Activated CD4-positive, alpha-beta T cell treated with anti-CD3 and anti-CD28 coated beads for 48 hours (primary cell): ENCODE measurements at places on chromosomes 7 and 10.
A peak's percentile ranks its signal among the peaks of the same experiment; 100 is the strongest.

DNA sequence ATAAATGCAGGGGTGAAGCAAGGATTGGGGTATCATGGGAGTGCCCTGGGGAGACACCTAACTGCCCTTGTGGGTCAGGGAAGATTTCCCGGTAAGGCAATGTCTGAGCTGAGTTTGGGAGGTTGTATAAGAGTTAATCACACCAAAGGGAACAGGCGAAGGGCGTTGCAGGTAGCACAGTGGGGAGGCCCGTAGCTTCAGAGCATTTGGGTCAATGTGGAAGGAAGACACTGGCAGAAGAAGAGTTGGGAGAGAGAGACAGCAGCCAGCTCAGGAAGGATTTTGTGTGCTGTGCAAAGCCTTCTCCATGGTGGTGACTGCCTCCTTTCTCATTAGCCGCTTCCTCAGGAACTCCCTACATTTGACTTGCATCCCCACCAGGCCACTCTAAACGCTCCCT is 80.8 kb upstream of the LEP start:
- no peak for DNase-seq

GRCh38 chr7:99102809-99103690 is 40.9 kb downstream of the SMURF1 start:
- DNase-seq, result peak; percentile 65

DNA sequence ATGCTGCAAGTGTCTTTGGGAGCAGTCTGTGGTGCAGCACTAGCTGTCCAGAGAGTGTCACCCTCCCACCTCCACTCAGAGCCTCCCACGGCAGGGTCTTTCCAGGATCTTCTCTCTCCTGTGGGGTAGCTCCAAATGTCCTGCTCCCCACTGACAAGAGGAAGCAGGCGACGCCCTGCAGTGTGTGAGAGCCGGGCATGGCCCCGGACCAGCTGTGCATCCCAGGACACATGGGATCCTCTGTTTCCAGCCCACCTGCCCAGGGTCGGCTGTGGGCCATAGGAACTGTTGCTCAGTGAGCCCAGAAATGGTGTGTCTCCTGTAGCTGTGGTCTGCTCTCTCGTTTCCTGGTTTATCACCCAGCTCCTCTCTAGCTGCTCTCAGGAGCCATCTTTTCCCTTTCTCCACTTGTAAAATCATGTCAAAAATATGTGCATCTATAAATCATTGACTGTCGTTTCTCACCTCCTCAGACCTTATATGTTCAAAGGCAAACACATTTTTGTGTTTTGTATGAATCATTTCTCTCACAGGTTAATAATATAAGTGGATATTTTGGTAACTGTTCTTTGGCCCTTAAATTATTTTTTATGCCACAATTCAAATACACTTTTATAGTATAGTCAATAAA is 74.9 kb downstream of the VWC2 start:
- DNase-seq, result no peak

GRCh38 chr7:83921941-83922607 is 272.5 kb downstream of the SEMA3A start:
- no peak for DNase-seq

- no peak for DNase-seq
Observed at GRCh38 chr10:86375204-86375603, 8.6 kb upstream of the GRID1 start.

GRCh38 chr10:28020080-28020860 is 21.4 kb upstream of the ODAD2 start:
- no peak for DNase-seq

GRCh38 chr10:79012567-79012966 is 56.2 kb upstream of the ZMIZ1 start:
- DNase-seq, result no peak

DNA sequence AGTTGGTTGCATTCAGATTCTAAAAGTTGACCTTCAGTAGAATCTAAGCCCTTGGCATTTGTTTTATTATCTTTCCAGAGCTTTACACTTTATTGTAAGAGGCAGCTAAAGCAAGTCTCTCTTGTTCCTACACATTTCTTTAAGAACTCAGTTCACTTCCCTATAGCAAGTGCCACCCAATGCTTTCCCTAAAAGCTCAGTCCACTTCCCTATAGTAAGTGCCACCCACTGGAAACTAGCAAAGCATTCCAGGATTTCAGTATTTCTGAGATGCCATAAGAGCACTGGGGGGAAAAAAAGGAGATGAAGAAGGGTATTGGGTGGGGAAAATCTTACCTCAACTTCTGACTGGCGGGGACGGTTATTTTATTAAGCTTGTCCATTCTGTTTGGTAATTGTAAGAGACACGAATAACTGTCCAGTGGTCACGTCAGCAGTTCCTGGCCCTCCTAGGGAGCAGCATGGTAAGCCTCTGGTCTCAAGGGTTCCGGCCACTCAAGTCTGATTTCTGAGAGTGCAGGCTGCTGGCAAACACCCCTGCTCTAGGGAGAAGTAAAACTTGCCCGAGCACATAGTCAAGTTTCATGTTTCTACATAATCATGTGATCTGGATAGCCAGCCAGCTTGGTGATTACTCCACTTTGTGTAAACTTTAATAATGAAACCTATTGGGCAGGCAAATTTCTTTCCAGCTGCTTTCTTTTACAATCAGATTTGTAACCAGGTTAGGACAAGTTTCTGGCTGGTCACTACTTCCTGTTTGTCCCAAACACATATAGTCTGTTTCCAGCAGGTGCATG is at the start of gene BLNK:
BLNK (minus strand) TSS at position 554 of the 800 bp plus-strand sequence; CDS start at position 383, 171 bp downstream.
- DNase-seq, result no peak

- DNase-seq, result peak; percentile 94
Observed at GRCh38 chr7:158976849-158977593, 120.7 kb downstream of the DYNC2I1 start.

- no peak for DNase-seq
Observed at GRCh38 chr7:128029405-128029995, 1.7 kb downstream of the LRRC4 start.

DNA sequence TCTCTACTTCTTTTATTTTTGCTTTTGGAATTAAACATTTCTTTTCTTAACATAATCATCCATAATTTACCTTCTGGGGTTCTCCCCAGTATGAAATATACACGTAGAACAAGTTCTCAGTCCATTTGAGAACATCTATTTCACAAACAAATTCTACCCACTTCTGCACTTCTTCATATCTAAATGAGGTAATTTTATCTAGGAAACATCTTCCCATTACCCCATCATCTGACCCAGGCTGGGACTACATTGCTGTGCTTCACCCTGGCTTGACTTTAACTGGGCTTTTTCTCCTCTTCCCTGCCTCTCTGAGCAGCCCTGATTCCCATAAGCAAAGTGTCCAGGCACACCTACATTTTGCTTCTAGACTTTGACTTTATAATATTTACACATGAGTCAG is 43.3 kb upstream of the AMPH start:
- no peak for DNase-seq

DNA sequence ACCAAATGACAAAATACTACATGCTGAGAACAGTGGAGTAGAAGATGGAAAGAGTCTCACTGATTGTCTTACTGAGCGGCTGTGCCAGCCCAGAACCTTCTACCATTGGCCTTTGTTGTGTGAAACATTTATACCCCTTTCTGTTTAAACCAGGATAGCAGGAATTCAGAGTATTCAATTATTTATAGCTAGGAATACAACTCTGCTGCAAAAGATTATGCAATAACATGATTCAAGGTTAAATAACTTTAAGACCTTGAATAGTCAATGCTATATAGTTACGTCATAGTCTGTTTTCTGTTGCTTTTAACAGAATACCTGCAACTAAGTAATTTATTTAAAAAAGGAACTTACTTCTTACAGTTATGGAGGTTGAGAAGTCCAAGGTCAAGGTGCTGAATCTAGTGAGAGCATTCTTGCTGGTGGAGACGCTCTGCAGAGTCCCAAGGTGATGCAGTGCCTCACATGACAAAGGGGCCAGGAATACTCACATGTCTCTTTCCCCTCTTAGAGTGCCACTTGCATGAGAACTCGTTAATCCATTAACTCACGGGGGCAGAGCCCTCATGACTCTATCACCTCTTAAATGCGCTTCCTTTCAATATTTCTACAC is 371.8 kb downstream of the MDFIC start:
- no peak for DNase-seq

DNA sequence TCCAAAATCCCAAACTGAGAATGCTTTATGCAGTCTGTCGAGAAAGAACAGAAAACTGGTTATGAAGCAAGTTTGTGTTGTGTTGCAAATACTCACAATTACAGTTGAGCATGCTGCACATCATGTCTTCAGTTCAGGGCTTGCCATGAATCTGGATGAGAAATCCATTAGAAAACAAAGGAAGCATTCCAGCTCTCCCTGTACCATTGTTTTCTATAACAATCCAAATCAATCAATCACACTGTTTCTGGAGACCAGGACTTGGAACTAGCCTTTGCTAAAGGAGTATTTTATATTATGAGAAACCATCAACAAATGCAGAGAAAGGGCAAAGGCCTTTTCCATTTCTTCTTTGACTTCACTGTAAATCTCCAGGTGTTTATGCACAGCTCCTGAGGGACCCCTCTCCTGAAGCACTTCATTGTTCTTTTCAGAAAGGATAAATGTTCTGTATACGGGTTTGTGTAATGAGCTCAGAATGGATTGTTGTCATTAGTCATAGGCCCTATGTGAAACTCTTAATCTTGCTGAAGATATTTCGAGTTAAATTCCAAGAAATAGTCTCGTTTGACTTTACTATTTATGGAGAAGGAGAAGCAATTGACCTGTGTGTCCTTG is 364.7 kb upstream of the POM121L12 start:
- DNase-seq, result no peak

- no peak for DNase-seq
Observed at GRCh38 chr10:49593564-49593875, 16.6 kb upstream of the SLC18A3 start.

- peak; percentile 69 for DNase-seq
Observed at GRCh38 chr10:69801094-69801433, 642 bp upstream of the COL13A1 start.

DNA sequence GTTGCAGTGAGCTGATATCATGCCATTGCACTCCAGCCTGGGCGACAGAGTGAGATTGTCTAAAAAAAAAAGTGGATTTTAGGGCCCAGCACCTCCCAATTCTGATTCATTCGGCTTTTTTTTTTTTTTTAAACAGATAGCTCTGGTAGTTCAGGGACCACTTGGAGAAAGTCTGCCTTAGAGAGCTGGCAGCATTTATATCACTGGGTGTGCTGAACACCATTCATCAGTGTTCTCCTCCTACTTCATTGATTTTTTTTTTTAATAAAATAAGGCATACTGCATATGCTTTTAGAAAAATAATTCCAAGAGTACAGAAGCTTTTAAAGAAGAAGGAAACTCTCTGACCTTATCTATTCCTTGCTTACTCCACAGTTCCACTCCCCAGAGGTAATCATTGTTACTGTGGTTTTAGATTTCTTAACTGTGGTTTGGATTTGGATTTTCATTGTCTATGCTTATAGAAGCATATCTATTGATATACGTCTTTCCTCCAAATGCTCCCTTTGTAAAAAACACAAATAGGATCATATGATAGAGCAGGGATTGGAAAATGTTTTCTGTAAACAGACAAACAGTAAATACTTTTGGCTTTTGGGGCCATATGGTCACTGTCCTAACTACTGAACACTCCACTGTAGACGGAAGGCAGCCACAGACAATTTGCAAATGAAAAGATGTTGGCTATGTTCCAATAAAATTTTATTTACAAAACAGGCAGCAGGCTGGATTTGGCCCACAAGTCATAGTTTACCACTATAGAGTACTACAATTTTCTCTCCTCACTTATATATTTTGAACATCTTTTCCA is 21.1 kb upstream of the SAR1A start:
- no peak for DNase-seq

GRCh38 chr7:134847851-134848588 is 68.6 kb downstream of the CALD1 start:
- DNase-seq, result no peak

DNA sequence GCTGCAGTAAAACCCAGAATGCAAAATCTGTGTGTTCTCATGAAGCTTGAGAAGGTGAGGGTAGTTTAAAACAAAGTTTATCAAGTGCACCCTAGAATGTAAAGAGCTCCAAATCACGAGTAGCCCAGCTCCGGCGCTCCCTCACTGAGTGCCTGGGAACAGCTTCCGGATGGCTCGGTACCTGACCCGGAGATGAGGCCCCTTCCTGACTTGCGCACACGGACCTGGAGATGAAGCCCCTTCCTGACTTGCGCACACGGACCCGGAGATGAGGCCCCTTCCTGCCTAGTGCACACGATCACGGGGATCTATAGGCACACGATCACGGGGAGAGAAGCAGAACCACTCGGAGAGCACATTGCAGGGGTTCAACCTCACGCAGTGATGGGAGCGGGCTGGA is 322.1 kb upstream of the RNF32 start:
- DNase-seq, result no peak

DNA sequence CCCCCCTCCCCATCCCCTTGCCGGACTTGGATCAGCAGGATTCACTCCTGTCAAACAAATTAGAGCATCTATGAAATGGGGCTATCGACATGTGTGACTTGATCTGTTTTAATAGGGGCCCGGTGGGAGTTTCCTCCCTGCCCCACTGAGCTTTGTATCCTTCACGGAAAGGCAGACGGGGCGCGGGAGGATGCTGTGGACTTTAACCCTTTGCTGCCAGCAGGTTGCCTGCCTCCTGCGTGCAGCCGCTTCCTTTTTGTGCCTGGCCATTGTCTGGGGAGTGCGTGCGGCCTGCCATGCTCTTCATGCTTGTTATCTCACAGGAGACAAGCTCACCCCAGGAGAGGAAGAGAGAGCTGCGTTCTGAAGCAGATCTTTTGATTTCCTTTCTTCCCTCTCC is 512.8 kb upstream of the GALNT17 start:
- no peak for DNase-seq

- peak; percentile 50 for DNase-seq
Observed at GRCh38 chr10:66218981-66219587, 706.8 kb upstream of the LRRTM3 start.

DNA sequence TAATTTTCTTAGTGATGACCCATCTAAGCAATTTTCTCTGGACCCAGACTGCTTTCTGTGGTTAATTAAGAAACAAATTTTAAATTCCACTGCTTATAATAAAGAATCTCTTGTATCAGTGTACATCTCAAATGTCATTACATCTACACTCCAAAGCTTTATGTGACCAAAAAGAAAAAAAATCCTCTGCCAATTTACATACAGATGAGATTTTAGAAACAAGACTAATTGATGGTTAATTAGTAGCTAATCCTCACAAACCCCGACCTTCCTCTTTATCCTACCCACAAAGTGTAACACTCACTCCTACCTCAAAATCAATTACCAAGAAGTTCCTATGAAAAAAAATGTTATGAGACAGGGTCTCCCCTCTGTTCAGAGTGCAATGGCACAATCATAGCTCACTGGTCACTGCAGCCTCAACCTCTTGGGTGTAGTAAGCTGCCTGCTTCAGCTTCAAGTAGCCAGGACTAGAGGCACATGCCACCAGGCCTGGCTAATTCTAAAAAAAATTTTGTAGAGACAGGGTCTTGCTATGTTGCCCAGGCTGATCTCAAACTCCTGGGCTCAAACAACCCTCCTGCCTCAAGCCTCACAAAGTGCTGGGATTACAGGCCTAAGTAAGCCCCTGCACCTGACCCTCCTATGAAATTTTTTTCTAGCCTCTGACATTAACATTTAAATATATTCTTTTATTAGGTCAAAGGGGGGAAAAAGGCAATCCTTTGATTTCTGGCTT is 14.8 kb downstream of the KIF5B start:
- DNase-seq, result no peak
